ENCODE measurements at places on chromosomes 12 and 14.
A peak's percentile ranks its signal among the peaks of the same experiment; 100 is the strongest.

- DNase-seq = no peak
Measured at GRCh38 chr12:2533036-2533435, 261.7 kb upstream of the FKBP4 start.

DNA sequence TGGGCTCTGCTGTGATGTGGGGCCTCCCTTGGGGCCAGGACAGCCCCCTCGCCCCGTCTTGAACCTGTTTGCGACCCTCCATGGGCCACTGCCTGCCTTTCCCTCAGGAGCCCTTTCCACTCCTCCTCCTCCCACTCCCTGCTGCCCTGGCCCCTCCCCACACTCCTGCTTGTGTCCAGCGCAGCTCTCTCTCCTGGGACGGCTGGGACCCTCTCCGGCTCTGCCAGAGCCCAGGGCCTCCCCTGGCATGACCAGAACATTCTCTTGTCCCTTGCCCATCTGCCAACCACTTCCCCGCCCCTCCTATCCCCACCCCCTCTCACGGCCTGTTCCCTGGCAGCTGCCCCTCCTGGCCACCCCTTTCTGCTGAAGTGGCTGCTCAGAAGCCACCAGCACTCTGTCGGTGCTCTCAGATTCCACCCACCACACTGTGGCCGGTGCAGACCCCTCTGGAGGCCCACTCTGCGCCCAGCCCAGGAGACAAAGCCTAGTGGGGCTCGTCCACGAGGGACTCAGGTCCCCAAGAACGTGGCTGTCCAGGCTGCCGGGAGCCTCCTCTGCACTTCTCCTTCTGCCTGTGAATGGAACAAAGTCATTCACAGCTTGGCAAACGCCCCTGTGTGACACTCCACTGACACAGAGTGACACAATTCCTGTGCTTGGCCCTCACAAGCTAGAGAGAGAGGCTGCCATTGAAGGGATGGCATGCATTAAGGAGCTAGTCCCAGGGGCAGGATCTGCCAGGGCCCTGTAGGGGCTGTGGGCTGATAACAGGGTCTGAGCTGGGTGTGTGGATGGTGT, 1.4 kb downstream of the ASPG start:
- no peak for DNase-seq

DNA sequence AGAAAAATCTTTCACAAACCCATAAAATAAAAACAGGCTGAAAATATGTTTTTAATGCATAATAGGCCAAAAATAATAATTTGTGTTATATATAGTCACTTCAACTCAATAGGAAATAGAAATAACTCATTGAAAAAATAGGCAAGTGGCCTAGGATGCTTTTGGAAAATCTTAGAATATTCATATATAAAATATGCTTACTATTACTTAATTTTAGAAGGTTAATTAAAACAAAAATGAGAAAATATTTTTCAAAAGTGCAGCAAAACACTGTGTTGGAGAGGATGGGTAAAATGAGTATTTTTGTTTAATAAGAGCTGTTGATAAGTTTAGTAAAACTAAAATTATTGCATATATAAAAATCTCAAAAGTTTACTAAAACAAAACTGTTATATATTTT, 308.0 kb upstream of the ATXN7L3B start:
- DNase-seq = no peak

- peak; percentile 66 for DNase-seq
Measured at GRCh38 chr12:66716522-66716921, 37.6 kb upstream of the GRIP1 start.

DNA sequence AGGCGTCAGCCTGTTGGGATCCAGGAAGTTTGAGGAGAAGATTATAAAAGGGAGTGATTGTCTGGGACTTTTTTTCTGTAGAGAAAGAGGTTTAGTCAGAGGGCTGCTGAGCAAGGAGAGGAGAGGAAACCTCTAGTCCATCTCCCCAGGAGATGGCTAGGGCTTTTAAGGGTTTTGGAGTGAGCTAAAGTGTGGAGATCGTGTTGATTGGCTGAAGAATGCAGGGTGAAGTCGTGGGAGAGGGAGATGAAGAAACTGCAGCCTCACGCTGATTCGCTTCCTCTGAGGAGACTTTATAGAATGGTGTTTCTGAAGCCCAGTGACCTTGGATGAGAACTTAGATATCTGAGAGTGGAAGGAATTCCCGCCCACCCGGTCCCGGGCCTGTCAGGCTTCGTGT, 193.7 kb upstream of the PWP1 start:
- no peak for DNase-seq

DNA sequence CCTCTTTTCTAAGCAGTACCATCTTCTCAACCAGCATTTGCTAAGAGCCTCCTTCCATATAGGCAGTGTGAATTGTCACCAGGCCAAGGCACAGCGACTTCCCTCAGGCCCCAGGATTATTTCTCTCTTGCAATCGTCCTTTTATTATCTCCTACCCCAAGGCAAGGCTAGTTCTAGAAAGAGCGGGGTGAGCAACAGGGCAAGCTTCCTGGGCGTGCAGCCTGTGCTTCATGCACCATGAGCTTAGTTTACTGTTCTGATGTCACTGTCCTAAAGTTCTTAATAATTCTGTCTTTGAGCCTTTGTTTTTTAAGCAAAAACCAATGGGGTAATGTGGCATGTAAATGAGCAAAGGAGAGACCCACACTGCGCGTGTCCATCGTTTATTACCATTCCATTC, 27.9 kb downstream of the DUSP6 start:
- no peak for DNase-seq

GRCh38 chr12:71664411-71665089, 449 bp downstream of the THAP2 start:
- peak; percentile 59 for DNase-seq

- DNase-seq = peak; percentile 68
Measured at GRCh38 chr14:100155756-100156616, 3.5 kb downstream of the DEGS2 start.

- no peak for DNase-seq
Measured at GRCh38 chr12:112443916-112444315, 25.2 kb downstream of the PTPN11 start.

DNA sequence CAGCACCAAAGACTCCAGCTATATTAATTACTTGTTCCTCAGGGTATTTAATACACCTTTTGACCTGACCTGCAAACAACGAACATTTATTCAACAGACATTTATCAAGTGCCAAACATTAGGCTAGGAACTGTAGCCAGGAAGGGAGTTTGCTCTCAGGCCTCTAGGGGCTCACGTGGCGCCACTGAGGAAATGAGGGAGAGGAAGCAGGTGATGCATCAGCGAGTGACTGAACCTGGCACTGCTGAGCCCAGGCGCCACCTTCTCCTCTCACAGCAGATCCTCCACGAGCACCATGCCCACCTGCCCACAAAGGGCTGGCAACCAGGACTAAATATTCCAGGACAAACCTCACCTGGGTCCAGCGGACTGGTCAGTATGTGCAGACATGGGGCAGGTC, 50.2 kb downstream of the SETD3 start:
- peak; percentile 8 for DNase-seq

DNA sequence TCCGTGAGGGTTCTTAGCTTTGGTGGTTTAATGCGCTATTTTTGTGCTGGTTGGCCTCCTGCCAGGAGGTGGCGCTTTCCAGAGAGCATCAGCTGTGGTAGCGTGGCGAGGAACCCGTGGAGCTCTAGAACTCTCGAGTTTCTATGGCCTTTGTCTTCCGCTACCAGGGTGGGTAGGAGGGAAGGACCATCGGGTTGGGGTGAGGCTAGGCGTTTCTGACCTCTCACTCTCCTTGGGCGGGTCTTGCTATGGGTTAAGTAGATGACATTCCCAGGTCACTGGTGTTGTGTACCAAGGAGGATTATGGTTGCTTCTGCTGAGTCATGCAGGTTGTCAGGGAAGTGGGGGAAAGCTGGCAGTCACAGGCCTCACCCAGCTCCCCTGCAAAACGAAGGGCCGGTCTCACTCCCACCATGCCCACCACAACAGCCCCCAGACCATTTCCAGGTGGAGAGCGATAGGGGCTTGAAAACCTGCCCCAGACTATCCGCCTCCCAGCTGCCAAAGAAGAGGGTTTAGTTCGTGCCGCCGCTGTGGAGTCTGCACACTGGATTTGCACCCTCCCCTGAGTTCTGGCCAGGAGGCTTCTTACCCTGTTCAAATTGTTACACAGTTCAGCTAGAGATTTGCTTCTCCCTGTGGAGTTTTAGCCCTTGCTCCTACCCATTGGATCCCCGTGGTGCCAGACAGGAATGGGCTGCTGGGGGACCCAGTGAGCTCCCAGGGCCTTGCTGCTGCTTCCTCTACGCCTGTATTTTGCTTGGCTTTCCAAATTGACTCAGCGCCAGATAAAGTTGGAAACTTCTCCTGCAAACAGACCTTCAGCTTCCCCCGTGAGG, 21.9 kb downstream of the RNFT2 start:
- no peak for DNase-seq

- no peak for DNase-seq
Measured at GRCh38 chr14:35304812-35305462, 12.8 kb downstream of the PSMA6 start.

DNA sequence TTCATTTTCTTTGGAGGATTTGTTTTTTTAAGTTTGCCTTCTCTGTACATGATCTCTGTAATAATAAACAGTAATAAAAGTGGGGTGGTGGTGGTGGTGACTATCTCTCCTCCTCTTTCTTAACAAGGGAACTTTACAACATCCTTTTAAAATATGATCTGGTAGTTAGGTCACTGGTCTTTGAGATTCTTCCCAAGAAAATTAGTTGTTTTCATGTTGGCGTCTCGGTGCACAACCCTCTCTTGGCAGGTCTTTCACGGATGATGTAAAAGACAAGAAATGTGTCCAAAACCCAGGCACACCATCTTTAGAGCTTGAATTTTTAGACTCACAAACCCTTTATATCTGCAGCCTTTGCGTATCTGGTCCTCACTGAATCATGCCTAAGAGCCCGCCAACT, 488.5 kb upstream of the TBX3 start:
- DNase-seq = no peak

DNA sequence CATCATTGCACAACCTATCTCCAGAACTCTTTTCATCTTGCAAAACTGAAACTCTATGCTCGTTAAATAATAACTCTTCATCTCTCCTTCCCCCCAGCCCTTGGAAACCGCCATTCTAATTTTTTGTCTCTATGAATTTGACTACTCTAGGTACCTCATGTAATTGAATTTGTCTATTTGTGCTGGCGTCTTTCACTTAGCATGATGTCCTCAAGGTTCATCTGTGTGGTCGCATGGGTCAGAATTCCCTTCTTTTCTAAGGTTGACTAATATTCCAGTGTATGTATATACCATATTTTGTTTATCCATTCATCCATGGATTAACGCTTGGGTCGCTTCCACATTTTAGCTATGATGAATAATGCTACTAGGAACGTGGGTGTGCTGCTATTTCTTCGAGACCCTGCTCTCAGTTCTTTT, 80.1 kb downstream of the PLXNC1 start:
- DNase-seq = no peak

DNA sequence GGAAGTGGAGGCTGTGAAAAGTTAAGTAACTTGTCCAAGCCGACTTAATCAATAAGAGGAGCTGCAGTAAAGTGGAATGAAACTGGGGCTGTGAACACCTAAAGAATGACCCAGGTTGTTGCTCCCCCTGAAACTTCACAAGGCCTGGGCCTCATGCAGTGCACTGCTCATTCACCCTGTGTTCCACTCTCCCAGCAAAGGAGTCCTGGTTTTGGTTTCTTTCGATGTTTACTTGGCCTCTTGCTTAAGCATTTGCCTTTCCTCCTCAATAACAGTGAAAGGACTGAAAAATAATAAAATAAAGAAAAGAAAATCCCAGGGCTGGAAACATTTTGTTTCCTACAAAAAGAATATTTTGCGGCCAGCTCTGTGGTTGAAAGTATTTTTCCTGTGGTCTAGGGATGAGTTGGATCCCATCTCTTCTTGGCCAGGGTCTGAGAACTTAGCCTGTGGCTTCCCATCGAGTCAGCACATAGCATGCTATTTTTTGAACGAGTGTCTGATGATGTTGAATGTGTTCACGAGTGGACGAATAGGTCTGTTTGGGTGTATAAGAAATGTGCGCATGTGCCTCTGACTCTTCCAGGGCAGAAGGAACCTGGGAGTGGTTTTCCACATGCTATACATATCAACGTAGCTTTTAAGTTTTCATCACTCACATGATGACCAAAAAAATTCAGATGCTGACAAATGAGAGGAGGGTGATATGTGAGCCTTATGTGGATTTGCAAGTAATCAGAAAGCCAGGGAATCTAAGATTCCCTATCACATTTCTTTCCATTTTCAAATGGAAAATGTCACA, 349.8 kb downstream of the ZFP36L1 start:
- no peak for DNase-seq

- no peak for DNase-seq
Measured at GRCh38 chr12:93166541-93167307, 211.0 kb upstream of the NUDT4 start.

DNA sequence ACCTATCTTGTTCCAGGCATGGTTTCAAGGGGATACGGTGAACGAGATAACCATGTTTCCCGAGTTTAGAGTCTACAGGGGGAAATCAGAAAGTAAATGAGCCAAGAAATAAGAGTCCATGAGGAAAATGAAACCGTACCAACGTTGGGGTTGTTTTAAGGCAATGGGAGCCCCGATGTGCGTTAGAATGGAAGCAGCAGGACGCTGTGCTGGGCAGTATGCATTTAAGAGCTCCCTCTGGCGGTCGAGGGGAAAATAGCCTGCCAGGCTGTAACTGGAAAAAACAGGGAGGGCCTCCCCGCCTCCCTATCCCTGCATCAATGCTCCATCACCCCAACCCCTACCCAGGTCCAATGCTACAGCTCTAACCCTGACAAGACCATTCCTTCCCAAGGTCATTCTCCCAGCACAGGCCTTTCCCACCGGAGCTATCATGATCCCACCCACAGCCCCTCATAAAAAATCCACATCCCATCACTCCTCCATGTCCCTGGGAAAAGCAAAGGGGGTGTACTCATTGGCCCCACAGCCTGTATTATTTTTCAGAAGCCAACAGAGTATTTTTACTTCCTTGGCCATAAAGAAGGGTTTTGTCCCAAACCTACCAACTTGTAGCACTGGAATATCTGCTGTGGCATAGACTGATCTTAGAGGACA, 226.3 kb upstream of the NOS1 start:
- peak; percentile 50 for DNase-seq

- DNase-seq = no peak
Measured at GRCh38 chr12:2180737-2181082, 127.9 kb downstream of the CACNA1C start.

- DNase-seq = no peak
Measured at GRCh38 chr12:108649669-108650068, 16.0 kb upstream of the SELPLG start.

DNA sequence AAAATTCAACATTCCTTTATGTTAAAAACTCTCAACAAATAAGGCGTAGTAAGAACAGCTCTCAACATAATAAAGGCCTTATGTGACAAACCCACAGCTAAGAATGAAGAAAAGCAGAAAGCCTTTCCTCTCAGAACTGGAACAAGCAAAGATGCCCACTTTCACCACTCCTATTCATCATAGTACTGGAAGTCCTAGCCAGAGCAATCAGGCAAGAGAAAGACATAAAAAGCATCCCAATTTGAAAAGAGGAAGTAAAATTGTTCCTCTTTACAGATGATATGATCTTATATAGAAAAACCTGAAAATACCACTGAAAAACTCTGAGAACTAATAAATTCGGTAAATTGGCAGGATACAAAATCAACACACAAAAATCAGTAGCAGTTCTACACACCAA, 52.1 kb downstream of the STON2 start:
- no peak for DNase-seq

Measured in COR-L47 (cell line).